ENCODE measurements at places on chromosomes 5 and 9.

GRCh38 chr5:98638701-98639100, 134.8 kb upstream of the RGMB start:
- DNase-seq: peak; percentile 86

GRCh38 chr9:128149001-128149701, at the start of gene LCN2:
TSS of gene LCN2 (plus strand) at chr9:128149453. CDS start at chr9:128149526, 73 bp downstream.
- no peak for DNase-seq

DNA sequence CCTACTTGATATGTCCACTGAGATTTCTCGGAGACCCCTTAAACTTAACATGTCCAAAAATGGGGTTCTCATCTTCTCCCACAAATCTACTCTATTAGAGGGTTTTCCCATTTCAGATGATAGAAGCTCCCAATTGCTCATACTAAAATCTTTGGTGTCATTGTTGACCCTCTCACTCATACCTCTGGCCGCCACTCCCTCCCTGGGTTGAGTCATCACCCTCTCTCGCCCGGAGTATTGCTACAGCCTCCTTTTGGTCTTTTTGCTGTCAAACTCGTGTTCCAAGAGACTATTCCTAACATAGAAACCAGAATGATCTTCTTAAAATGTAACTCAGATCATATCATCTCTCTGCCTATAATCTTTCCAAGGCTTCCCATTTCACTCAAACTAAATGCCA, 91.0 kb upstream of the GNAQ start:
- DNase-seq: peak; percentile 52

DNA sequence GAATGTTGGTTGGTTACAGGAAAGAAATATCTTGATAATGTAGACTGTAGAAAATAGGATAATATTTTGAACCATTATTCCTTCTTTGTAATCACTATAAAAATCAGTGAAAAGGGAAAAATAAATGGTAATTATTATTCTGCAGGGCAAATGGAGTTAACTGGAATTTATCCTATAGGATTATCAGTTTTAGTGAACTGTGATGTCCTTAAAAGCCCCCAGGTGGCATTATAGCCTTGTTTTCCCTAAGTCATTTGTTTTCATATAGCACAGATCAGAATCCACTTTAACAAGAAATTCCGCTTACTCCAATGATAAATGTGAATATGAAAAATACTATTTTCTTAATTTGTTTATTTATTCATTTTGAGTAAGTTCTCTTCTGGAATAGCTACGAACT, 26.2 kb upstream of the WDR41 start:
- DNase-seq: peak; percentile 9

- no peak for DNase-seq
Observed at GRCh38 chr9:107373809-107374208, 90.7 kb downstream of the RAD23B start.

- no peak for DNase-seq
Observed at GRCh38 chr9:137989999-137990715, 112.6 kb downstream of the CACNA1B start.

DNA sequence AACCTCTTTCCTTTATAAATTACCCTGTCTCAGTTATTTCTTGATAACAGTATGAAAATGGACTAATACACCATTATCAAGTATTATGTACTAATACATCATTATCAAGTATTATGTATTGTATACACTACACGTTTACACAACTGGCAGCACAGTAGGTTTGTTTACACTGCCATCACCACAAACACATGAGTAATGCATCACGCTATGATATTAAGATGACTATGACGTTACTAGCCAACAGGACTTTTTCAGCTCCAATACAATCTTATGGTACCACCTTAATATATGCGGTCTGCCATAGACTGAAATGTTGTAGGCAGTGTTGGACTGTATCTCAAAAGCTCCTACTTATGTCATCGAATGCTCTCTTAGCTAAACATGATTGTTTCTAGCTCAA, 28.2 kb downstream of the PRELID2 start:
- DNase-seq: no peak

DNA sequence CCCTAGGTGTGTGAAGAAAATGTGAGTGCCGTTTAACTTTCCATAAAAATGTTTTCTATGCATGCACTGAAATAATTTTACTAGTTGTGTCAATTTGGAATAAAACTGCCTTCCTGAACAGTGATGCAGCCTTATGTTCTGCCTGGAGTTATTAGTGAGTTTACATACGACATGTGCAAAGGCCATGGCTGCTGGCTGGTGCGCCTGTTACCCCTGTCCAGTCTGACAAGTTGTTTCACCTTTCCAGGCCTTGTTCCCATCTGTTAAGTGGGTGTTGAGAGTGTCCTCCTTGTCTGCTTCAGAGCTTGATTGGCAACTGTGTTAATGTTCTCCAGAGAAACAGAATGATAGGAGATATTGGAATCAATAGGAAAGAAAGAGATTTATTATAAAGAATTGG, 60.6 kb downstream of the TJP2 start:
- DNase-seq: no peak

DNA sequence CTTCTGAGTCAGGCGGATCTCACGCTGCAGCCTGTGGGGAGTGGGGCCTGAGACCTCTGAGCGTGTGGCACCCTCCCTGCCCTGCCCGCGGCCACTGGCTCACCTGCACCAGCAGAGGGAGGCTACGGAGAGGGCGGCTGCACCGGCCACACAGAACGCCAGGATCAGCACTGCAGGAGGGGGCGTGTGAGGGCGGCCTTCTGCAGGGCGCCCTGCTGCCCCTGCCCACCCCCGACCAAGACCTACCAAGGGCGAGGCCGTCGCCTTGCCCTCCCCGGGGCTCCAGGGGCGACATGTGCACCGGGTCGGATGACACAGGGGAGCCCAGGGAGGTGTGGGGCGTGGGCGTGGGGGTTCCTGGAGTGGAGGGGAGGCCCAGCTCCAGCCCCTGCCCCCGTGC, 5.4 kb downstream of the NPDC1 start:
- no peak for DNase-seq

DNA sequence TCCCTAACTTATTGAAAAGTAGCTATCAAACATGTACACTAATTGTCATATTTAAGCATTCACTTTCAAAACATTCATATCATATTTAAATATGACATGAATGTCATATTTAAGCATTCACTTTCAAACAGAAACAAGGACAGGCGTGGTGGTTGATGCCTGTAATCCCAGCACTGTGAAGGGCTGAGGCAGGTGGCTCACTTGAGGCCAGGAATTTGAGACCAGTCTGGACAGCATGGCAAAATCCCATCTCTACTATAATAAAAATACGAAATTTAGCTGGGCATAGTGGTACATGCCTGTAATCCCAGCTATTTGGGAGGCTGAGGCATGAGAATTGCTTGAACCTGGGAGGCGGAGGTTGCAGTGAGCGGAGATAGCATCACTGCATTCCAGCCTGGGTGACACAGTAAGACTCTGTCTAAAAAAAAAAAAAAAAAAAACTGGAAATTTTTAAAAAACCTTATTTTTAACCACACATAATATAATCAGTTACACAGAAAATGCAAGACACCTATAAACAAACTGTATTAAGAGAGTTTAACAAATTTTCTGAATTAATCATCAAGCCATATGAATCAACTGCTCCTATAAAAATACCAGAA, 88.1 kb downstream of the LPAR1 start:
- DNase-seq: peak; percentile 81

GRCh38 chr5:156836846-156837245, 13.2 kb upstream of the PPP1R2B start:
- DNase-seq: no peak

GRCh38 chr5:64634997-64635686, 55.2 kb upstream of the SHISAL2B start:
- DNase-seq: peak; percentile 35

- peak; percentile 53 for DNase-seq
Observed at GRCh38 chr5:95892784-95893354, 68.8 kb downstream of the ELL2 start.

All from EL (cell line).